Right kidney (tissue), 9 donors: ENCODE measurements at places on chromosomes 16 and 17.

DNA sequence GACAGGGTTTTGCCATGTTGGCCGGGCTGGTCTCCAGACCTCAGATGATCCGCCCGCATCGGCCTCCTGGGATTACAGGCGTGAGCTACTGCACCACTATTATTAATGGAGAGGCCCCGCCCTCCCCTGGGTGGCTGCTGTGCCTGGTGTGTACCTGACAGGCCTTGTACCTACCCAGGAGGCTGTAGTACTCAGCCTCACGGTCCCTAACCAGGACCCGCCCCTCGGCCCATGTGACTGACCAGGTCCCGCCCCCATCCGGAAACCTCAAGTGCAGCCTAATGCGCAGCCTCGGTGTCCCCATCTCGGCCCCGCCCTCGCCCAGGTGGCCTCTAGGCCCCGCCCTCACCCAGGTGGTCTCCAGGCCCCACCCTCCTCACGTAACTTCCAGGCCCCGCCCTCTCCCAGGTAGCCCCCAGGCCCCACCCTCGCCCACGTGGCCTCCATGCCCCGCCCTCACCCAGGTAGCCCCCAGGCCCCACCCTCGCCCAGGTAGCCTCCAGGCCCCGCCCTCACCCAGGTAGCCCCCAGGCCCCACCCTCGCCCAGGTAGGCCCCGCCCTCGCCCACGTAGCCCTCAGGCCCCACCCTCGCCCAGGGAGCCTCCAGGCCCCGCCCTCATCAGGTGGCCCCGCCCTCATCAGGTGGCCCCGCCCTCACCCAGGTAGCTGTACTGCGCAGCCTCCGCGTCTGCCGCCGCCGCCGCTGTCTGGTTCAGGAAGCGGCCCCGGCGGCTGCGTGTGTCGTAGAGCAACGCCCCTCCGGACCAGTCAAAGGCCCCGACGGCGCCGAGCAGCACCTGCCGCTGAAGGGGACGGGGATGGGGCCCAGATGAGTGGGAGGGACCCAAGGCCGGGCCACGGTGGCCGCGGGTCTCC lies 31.0 kb downstream of the HASPIN start:
- DNase-seq, result peak; percentile 77

- no peak for DNase-seq
These were observed 130.6 kb downstream of the DYNLRB2 start for GRCh38 chr16:80671281-80671849.

- peak; percentile 89 for DNase-seq
These were observed at the start of gene DDX52 for GRCh38 chr17:37643118-37643766. TSS of gene DDX52 (minus strand) at chr17:37643446. CDS start at chr17:37643420, 26 bp downstream.

DNA sequence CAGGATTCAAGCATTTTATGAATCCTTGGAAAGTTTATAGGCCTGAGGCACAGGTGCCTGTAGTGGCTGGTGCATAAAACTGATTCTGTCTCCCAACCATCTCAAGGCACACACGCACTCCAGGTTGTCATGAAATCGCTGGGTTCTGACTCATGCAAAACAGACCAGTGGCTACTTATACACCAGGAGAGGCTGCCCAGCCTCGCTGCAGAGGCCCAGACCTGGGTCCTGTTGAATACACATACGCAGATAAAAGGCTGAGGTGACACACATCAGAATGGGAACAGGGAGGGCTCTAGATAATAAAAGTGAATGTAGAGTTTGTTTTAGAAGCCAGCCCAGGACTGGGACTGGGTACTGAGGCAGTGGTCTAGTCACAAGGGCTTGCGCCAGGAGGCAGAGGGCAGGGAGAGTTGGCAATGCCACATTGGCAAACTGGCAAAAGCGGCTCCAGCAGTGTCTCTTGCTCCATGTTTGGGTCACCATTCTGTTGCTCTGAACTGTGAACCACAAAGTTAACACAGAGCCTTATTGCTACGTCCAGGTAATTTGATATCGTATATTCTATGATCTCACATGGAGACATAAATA lies 13.6 kb downstream of the OR1D5 start:
- DNase-seq, result no peak

DNA sequence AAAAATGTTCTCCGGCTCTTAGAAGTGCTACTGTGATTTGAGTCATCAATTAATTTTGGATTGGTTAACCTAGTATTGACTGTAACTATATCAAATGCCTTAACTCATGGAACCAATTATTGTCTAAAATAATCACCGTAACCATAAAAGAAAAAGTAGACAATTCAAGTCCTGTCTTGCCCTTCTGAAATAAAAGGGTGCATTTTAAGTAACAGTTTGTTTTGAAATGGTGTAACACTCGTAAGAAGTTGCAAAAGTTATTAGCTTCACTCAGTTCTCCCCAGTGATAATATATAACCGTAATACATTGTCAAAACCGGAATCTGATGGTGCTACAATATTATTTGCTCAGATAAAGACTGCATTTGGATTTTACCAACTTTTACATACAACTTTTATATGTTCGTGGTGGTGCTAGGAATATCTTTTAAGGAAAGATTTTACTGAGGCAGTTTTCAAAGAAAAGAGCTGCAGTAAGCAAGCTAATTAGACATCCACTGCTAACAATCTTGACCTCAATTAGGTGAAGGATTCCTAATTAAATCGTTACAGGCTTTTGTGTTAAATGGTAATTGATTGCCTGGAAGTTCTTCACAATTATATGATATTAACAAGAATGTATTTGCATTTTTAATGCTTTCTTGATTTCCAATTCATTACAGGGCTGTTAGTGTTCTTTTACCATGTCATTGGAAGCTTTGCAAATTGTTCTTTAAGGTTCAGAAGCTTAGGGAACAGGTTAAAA lies 413.1 kb upstream of the MON1B start:
- no peak for DNase-seq

GRCh38 chr17:42422412-42422957 lies 571 bp downstream of the CAVIN1 start:
- no peak for DNase-seq
